Activated naive CD8-positive, alpha-beta T cell treated with anti-CD3 and anti-CD28 coated beads for 36 hours (primary cell): ENCODE measurements at places on chromosomes 4 and X.

DNA sequence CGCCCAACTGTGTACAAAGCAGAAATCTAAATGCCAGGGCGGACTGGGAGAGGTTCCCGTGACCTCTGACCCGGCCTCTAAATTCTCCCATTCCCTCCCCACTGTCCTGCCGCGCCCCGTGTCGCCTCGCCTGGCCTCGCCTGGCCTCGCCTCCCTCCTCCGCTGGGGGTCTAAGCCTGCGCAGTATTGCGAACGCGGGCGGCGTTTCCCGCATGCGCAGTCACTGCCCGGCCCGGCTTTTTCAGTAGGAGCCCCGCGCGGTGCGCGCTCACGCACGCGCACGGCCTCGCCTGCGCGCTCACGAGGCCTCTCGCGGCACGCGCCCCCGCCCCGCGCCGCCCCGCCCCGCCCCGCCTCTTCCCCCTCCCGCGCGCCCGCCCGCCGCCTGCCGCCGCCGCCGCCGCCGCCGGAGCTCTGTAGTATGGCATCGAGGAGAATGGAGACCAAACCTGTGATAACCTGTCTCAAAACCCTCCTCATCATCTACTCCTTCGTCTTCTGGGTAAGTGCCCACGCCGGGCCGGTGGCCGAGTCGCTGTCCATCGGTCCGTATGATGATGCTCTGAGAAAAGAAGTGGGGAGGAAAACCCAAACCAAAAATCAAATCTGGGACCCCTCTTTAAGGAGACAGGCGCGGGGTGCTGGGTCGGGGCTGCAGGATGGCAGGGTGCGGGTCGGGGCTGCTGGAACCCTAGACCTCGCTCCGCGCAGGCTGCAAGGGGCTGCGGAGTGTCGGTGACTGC lies at the start of gene TSPAN7:
Gene TSPAN7 (plus strand): TSS at position 417 of the 743 bp plus-strand sequence. CDS start 5 bp downstream, at position 422.
- peak; percentile 83 for DNase-seq

- no peak for DNase-seq
Measured at GRCh38 chrX:38548508-38548907, 12.8 kb upstream of the TSPAN7 start.

- peak; percentile 32 for DNase-seq
Measured at GRCh38 chrX:44871931-44872820, 812 bp upstream of the KDM6A start.

- DNase-seq, result no peak
Measured at GRCh38 chrX:38052096-38052495, 45.7 kb downstream of the SYTL5 start.

- DNase-seq, result no peak
Measured at GRCh38 chrX:150258463-150259430, 104.4 kb upstream of the MAMLD1 start.

GRCh38 chrX:81355436-81355835 lies 153.5 kb downstream of the SH3BGRL start:
- no peak for DNase-seq

DNA sequence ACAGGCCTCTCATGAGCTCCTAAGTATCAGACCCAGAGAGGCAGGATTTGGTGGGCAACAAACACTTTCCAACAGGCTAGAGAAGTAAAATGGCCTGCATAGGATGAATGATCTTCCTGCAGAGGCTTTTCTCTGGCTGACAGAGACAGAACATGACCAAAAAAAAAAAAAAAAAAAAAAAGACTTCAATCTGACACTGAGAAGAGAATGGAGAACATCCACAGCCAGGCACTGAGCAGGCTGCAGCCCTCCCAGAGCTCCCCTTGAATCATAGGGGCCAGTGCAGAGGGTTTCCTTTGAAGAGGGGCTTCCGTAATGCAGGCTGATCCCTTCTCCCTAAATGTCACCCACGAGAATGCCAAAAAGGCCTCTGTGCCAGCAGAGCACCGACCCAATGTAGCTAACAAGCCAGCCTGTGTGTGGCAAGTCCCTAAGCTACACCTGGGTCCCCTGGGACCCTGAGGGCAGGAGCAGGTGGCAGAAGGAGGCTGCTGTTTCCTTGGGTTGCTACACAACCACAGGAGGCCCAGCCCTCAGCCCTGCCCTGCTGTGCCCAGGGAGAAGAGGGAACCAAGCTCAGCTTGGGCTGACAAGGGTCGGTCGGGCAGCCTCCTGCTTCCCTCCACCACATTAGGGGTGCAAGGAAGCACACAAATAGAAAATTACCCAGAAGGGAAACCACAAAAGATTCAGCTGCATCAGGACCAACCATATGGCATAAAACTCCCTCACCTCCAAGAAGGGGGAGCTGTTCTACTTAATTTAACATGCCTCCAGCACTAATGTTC lies 55.6 kb downstream of the MAP7D2 start:
- DNase-seq, result no peak

GRCh38 chrX:12701628-12702027 lies 89.6 kb upstream of the PRPS2 start:
- peak; percentile 14 for DNase-seq

- no peak for DNase-seq
Measured at GRCh38 chrX:68345025-68345424, 88.3 kb downstream of the OPHN1 start.

- DNase-seq, result peak; percentile 67
Measured at GRCh38 chrX:72100824-72101351, 30.8 kb downstream of the RTL5 start.

- DNase-seq, result no peak
Measured at GRCh38 chr4:62209757-62210485, 1009.8 kb downstream of the ADGRL3 start.

GRCh38 chrX:16063921-16064320 lies 59.4 kb upstream of the GRPR start:
- DNase-seq, result no peak

DNA sequence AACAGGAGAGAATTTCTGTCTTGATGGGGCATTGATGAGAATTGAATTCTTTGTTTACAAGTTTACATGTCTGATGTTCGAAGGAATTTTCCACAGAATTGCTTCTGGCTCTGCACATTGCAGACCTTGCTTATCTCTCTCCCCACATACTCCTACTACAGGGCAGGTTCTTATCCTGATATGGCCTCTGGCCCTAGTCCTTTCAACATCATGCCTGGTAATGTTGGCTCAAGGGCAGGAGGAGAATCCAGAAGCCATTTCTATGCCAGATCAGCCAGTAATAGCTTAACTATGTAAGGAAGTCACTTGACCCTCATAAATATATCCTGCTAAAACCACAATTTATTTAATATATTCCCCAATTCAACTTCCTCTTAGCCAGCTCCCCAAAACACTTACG lies 24.3 kb upstream of the TSPAN5 start:
- DNase-seq, result no peak

GRCh38 chr4:133440404-133440803 lies 291.3 kb downstream of the PCDH10 start:
- no peak for DNase-seq

DNA sequence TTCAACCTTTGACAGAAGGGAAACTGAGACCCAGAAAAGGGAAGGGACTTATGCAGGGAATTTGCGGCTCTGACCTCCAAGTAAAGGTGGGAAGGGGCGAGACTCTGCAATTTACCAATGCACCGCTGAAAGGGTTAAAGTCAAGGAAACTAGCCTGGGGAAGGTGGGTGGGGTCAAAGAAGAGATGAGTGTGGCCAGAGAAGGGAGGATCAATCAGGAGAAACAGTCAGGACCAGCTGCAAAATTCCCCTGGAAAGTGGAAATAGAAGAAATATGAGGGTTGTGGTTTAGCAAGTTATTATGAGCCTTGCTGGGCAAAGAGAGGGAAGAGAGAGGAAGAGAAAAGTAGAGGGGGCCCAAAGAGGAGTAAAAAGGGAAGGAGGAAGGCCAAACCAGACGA lies 30.5 kb downstream of the STARD8 start:
- DNase-seq, result no peak
